ENCODE measurements at places on chromosomes 6 and 20.

DNA sequence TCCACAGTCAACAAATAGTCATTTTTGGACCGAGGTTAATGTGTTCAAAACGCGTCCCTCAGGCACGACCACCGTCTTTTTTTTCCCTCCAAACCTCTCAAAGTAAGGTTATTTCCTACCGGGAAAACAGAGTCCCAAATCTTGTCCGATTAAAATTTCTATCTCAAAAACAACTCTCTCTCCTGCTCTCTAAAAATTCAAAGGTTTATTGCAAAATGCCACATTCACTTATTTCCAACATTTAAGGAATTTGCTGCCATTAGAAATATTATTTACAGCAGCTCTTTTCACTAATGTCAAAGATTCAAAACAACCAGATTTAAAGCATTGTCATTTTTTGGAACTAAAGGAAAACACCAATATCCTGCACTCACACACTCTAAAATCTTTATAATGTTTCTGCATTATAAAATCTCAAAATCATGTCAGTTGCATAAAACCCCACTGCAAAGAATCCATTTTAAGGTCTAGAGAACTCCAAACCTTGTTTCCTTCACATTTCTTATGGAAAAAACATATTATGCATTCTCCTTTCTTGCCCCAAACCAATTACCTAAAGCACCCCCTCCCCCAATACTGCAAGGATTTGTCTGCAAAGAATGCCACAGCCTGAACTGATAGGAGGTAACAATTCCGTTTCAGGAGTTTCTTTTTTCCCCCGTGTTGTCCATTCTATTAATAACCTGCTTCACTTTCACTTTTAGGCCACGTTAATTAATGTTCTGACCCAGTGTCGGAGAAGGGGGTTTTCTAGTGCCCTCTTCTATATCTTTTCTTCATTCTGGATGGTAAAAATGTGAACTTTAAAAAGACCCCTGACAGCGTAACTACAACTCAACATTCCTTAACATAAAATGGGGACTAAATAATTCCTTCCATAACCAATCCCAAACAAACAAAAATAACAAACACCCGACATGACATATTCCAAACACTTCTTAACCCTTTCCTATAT, 1.4 kb downstream of the NRN1 start:
- no peak for DNase-seq

GRCh38 chr6:143159001-143159400, 98.3 kb downstream of the AIG1 start:
- no peak for DNase-seq

DNA sequence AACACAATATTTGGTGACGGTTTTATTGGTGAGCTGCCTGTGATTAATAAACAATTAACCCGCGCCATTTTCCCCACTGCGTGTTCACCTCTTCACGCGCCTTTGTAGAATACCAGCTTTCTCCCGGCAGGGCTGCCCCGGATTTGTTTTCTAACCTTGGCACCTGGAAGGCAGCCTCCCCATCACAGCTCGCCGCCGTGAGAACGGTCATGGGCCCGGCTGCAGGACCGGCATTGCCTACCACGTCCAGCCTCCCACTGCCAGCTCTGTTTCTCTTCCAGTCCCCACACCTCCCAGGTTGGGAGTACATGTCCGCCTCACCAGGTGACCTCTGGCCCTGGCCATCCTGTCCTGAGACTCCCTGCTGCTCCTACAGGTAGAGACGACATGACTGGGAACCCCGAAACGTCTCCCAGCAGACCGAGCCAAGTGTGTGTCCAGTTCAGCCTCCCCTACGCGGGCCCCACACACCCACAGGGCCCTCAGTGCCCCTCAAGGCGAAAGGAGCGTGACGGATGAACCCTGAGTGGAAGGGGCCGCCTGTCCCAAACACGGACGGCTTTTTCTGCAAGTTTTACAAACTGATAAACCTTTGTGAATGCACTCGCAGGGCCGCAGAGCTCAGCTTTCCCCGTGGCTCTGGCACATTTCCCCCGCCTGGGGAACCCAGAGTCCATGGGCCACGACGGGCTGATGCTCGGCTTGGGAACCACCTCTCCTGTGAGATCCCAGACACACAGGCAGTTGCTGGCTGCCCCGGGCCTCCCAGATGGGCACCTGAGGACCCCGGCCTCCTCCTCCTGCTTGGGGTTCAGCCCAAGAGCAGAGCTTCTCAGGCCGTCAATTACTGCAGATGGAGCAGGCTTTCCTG, 25.7 kb downstream of the FRMD1 start:
- DNase-seq, result no peak

DNA sequence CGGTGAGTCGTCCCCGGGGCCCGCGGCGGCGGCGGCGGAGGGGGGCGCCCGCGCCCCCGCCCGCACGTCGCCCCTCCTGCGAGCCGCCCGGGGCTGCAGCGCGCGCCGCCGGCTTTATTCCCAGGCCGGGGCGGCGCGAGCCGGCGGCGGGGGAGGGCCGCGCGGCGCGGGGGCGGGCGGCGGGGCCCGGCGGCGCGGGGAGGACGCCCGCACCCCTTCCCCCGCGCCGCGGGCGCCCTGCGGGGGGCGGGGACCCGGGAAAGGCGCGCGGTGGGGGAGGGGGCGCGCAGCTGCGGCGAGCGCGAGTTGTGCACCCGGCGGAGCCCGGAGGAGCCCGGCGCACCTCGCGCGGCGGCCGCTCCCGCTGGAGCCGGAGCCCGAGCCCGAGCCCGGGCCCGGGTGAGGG, 646 bp downstream of the HMGA1 start:
- peak; percentile 16 for DNase-seq

DNA sequence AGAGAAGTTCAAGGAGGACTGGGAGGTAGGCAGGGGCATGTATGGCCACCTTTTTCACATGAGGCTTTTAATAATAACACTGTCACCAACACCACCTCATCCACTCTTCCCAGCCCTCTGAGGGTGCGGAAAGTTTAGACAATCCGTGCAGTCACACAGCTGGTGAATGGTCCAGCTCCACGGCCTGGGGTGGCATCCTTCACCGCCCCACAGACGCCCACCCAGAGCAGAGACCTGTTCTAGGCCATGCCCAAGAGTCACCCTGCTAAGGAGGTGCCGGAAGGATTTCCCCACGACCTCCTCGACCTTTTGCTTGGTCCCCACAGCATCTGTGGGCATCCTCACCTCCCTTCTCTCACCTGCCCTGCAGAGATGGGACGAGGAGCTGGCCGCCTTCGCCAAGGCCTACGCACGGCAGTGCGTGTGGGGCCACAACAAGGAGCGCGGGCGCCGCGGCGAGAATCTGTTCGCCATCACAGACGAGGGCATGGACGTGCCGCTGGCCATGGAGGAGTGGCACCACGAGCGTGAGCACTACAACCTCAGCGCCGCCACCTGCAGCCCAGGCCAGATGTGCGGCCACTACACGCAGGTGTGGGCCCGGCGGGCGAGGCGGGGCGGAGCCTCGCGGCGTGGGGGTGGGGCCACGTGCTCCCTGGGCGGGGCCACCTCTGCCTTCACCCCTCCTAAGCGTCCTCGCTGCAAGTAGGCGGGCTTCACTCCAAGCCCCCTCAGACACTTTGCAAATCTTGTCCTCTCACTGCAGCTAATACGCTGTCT, 4.4 kb downstream of the PI16 start:
- DNase-seq, result no peak

GRCh38 chr20:43973231-43973630, 58.6 kb downstream of the TOX2 start:
- DNase-seq, result no peak

DNA sequence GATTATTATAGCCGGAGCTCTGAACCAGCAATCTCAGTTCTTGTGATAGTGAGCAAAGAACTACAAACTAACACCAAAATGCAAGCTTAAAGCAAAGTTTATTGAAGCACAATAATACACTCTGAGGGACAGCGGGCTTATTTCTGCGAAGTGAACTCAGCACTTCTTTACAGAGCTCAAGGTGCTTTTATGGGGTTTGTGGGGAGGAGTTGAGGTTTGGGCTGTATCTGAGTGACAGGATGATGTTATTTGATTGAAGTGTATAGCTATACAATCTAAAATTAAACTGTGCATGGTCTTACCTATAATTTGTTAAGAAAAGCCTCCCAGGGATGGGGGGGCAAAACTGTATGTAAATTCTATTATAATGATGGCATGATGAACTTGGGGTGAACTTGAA, 1.0 kb upstream of the HFE start:
- no peak for DNase-seq

DNA sequence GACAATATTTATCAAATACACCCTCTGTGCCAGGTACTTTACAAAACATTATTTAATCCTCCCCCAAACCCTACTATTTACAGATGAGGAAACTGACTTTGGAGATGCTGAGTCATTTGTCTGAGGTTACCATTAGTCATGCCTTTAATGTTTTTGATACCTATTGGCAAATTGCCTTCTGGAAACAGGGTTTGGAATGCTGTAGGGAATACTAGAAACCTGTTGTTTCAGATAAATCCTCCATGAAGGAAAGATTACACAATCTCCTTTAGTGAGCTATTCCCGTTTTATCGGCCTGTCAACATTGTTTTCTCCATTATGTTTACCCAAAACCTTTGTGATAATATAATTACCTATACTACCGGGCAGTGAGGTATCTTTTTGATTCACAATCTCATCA, 93.6 kb upstream of the ADGRF1 start:
- peak; percentile 17 for DNase-seq

DNA sequence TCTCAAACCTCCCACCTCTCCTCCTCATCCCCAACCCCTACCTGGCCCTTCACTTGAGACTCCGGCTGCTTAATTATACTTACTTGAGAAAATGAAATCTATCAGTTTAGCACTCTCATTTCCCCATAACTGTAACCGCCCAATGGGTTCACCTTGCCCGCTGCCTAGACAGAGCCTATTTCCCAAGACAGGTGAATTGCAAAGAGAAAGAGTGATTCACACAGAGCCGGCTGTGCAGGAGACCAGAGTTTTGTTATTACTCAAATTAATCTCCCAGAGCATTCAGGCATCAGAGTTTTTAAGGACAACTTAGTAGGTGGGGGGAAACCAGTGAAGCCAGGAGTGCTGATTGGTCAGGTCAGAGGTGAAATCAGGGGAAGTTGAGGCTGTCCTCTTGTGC, 301.4 kb upstream of the CDYL start:
- DNase-seq, result no peak

DNA sequence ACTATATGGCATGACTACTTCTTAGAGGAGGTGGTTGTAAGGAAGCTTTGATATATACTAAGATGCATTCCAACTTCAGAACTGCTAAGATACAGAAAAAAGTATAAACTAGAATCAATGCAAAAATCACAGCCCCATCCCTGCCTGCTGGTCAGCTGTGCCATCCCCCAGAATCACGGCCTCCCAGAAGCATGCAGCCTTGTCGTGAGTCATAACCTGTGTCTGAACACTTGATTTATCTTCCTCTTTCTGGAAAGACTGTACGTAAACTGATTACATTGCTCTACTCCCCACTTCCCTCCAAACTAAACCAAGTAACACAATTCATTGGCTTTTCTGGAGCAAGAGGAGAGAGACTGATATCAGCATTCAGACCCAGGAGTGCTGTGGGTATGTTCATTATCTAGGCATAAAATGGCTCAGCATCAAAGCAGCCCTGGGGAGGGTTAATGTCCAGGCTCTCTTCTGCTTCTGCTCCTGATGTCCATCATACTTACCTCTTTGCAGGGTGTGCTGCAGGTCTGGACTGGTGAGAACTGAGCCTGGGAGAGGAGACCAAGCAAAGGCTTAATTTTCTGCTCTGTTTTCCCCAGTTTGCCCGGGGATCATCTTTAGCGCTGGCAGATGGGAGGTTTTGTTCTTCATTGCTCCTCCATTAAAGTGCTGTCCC, 18.4 kb downstream of the SCP2D1 start:
- no peak for DNase-seq

- DNase-seq, result no peak
Observed at GRCh38 chr6:128135325-128135724, 234.5 kb upstream of the THEMIS start.

- DNase-seq, result no peak
Observed at GRCh38 chr20:44448753-44449546, 26.7 kb upstream of the TTPAL start.

DNA sequence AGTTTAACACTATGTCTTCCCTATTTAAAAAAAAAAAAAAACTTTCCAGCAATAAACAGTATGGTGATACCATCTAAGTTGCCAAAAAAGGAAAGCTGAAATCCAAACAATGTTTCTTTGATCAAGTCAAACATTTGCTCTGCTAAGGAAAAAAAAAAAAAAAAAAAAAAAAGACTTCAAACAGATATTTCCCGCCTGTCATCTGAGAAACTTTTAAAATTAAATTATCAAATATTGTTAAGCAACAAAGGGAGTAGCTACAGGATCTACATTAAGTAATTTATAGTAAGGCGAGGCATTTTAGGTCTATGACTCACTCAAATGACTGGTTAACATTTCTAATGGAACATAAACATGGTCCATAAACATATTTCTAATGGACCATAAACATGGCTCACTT, 121.2 kb downstream of the DST start:
- DNase-seq, result no peak

- no peak for DNase-seq
Observed at GRCh38 chr6:35724471-35724870, 12.4 kb upstream of the ARMC12 start.

- DNase-seq, result no peak
Observed at GRCh38 chr6:169939554-169940164, 188.2 kb downstream of the ERMARD start.

- DNase-seq, result no peak
Observed at GRCh38 chr20:10242166-10242565, 23.5 kb downstream of the SNAP25 start.

GRCh38 chr20:23645575-23645974, 7.8 kb upstream of the CST3 start:
- DNase-seq, result no peak

DNA sequence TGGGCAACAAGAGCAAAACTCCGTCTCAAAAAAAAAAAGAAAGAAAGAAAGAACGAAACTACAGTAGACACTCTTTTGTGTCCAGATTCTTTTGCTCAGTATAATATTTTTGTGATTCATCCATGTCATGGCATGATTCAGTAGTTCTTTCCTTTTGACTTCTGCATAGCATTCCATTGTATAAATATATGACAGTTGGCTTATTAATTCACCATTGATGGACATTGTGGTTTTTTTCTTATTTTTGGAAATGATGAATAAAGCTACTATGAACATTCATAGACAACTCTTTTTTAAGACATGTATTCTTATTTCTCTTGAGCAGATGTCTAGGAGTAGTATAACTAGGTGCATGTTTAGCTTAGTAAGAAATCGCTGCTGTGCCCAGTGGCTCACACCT, 10.3 kb upstream of the IER3 start:
- DNase-seq, result no peak

DNA sequence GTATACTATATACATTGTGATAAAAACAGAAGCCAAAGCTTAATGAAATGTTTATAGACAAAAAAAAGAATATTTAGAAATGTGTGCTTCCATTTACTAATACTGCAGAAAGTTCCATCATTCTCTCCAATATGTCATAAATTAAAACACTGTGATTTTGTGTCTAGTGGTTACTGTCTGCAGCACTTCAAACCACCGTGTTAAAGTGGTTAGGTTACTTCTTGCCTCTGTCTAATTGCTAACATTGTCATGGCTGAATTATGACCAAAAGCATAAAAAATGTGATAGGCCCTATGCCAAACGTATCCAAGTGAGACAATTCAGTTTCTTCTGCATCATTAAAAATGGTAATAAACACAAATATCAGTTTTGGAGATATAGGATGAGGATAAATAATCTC, 52.7 kb upstream of the CST5 start:
- DNase-seq, result no peak
